ENCODE measurements at places on chromosomes 1 and 21.

GRCh38 chr21:44598061-44598460 is 2.3 kb upstream of the KRTAP10-7 start:
- no peak for DNase-seq

- no peak for DNase-seq
Observed at GRCh38 chr1:113941245-113941559, 12.1 kb downstream of the HIPK1 start.

- no peak for DNase-seq
Observed at GRCh38 chr1:233004451-233004850, 54.0 kb downstream of the NTPCR start.

GRCh38 chr1:178784131-178784536 is 59.1 kb downstream of the RALGPS2 start:
- no peak for DNase-seq

DNA sequence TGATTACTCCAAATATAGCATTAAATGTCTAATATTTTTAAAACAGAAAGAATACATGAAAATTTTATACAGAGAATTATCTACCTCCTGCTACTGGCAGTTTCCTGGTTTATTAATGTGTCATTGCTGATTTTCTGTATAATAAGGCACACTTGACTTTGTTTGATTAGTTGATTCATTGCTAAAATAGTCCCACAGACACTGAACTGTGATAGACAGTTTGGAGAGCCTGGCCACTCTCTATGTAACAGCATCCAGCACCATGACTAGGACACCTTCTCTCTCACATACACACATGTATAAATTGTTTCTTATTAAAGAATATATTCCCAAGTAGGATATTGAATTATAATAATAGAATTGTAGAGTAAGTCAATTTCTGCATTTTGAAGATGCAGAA is 368.5 kb upstream of the SNX7 start:
- no peak for DNase-seq

GRCh38 chr1:37171691-37172090 is 137.4 kb upstream of the GRIK3 start:
- DNase-seq, result no peak

DNA sequence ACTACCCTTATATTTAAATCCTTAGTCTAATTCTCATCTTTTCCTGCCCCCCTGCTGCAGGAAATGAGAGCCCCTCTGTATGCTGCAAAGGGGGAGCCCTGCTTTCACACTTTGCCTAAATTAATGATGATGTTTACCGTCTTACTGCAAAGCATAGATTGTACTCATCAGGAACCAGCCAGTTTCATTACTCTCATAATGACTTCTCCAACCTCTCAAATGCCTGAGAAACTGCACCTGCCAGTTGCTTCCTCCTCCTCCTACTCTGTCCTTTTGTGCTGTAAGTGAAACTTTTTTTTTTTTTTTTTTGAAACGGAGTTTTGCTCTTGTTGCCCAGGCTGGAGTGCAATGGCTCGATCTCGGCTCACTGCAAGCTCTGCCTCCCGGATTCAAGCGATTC is 101.7 kb downstream of the ADSS2 start:
- DNase-seq, result no peak

GRCh38 chr1:24102961-24103360 is 9.0 kb downstream of the MYOM3 start:
- DNase-seq, result no peak

DNA sequence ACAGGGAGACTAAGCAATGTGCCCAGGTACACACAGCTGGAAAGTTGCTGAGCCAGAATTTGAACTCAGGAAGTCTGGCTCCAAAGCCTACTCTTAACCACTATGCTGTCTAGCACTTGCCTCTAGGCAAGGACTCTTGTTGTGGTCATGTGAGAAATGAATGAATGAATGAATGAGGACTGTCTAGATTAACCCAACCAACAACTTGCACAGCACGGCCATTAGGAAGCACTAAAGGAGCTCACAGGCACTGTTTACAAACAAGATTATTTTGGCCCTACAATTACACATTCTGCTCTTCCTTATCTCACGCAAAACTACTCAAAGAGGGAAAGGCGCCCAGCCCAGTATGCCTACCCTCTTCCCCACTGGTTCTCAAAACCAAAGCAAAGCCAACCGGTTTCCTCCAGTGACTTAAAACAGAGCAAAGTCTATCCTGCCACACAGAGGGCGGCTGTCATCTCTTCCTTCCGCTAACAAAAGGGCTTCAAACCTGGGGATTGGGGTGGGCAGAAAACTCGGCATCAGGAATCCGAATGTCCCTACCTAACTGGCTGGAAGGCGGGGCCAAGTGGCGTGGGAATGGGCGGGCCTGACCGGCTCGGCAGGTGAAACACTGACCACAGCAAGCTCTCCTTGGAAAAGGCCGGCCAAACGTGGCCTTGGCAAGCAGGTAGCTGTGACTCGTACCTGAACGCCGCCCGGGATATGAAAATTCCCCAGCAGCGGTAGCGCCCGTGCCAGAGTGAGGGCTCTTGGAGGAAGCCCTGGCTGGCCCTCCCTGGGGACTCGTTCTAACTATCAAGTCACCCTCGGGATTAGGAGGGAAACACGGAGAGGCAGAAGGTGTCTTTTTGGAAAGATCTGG is 948 bp downstream of the STK40 start:
- peak; percentile 32 for DNase-seq

DNA sequence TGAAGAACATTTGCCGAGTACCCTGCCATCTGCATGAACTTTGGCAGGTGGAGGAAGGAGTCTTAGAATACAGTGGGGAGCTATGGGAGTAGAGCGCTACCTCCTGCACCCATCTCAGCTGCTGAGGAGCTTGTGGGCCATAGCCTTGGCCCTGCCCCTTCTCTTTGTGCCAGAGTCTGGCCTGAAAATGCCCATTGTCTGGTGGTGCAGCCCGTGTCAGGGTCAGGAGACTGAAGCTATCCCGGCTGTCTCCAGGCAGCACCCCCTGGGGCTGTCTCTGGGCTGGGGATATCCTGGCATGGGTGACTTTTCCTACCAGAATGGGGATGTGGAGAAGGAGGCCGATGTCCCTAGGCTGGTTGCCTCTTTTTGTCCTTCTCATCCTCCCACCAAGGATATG is 7.3 kb downstream of the IPO13 start:
- no peak for DNase-seq

- DNase-seq, result no peak
Observed at GRCh38 chr1:15723631-15724246, 12.3 kb upstream of the SLC25A34 start.

GRCh38 chr1:110726755-110727154 is 52.0 kb upstream of the KCNA3 start:
- DNase-seq, result no peak
